ENCODE measurements at places on chromosomes 3 and 15.

GRCh38 chr3:127172781-127173515 lies 20.0 kb upstream of the PRR23E start:
- no peak for DNase-seq

- no peak for DNase-seq
Observed at GRCh38 chr3:190375246-190375645, 12.7 kb upstream of the CLDN16 start.

DNA sequence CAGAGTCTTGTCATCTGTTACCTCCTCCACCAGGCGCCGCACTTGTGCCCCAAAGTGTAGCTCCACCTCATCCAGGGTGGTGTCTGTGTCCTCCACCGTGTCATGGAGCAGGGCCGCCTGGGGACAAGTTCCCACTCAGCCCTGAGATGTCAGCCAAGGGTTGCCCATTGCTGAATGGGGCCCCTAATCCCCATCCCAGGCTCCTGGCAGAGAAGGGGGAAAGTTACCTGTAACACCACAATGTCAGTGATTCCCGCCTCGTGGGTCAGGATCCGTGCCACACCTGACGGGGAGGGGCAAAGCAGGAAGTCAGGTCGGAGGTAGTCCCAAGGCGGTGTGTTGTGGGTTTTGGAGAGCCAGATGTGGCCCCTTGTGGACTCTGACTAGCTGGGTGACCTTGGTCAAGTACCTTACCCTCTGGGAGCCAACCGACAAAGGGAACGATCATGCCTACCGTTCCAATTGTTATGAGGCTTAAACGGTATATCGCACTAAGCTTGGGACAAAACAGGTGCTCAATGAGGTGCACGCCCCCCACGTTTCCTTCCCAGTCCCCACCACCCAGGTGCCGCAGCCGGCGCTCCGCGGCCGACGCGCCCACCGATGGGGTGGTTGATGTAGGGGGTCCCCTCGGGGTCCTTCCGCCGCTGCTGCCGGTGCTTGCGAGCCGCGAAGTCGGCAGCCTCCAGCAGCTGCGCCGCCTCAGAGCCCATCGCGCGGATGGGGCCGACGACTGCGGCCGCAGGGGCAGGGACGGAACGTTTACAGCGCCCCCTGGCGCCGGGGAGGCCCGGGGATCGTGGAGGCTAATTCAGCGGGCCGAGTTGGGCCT lies at the start of gene HDDC3:
Gene HDDC3, minus strand, starts transcription at position 722 of the 832 bp plus-strand sequence. Its CDS starts 9 bp downstream, at position 713.
- DNase-seq: no peak

- no peak for DNase-seq
Observed at GRCh38 chr3:59753808-59754450, 704.1 kb upstream of the CFAP20DC start.

- DNase-seq: no peak
Observed at GRCh38 chr3:44264146-44264545, 22.5 kb downstream of the TOPAZ1 start.

Data from left renal cortex interstitium (tissue), 4 donors.